ENCODE measurements at places on chromosomes 7 and 10. TPM values are rescaled to one million over a fixed set of nuclear protein-coding genes. Genes with fewer than 3 reads are reported as not detected.

The MSS51 gene
- 0.78 TPM for polyA plus RNA-seq

GRCh38 chr7:14834456-14834855 lies 68.1 kb downstream of the DGKB start:
- peak; percentile 58 for DNase-seq

- no peak for DNase-seq
These were observed 194.1 kb downstream of the FANK1 start for GRCh38 chr10:126090443-126090842.

GRCh38 chr10:103711351-103711994 lies 143.9 kb downstream of the SH3PXD2A start:
- DNase-seq: no peak

The SPDYE8 gene
- not detected for polyA plus RNA-seq

GRCh38 chr10:89567576-89568245 lies 32.3 kb upstream of the SLC16A12 start:
- DNase-seq: no peak
